ENCODE measurements at places on chromosomes 5 and 9. TPM values are rescaled to one million over a fixed set of nuclear protein-coding genes. Genes with fewer than 3 reads are reported as not detected.

SHOC1 gene
- not detected for total RNA-seq

KDM4C gene
- total RNA-seq: 21.3 TPM

DCTN4 gene
- 31.6 TPM for total RNA-seq

OR1Q1 gene
- not detected for total RNA-seq

TRIO gene
- 105 TPM for total RNA-seq

GPR151 gene
- total RNA-seq: not detected

PGGT1B gene
- total RNA-seq: 19.5 TPM

TRIM36 gene
- 0.26 TPM for total RNA-seq

PCA3 gene
- total RNA-seq: 0.11 TPM

PCDHA10 gene
- total RNA-seq: 0.09 TPM

PKD2L2 gene
- not detected for total RNA-seq

C5 gene
- total RNA-seq: 0.98 TPM

IRX4 gene
- not detected for total RNA-seq

PRSS3 gene
- total RNA-seq: 1.1 TPM

Data from dermis lymphatic vessel endothelial cell (primary cell).